ENCODE measurements at places on chromosomes 4 and X.

DNA sequence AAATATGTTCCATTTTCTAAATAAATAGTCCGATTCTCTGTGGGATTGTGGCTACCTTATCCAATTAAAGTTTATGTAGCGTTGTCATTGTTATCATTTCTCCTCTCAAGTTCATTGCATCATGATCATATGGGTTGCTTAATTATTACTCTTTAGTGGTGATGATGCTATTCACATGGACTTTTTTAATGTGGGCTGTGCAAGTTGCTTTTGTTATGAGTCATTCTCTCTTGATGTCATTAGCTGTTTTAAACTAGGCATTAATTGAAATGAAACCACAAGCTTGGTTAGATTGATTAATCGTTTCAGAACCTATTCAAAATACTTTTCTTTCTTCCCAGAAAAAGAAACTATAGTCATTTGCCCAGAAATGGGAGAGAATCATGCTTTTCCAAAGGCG, 38.2 kb downstream of the NHS start:
- no peak for DNase-seq

DNA sequence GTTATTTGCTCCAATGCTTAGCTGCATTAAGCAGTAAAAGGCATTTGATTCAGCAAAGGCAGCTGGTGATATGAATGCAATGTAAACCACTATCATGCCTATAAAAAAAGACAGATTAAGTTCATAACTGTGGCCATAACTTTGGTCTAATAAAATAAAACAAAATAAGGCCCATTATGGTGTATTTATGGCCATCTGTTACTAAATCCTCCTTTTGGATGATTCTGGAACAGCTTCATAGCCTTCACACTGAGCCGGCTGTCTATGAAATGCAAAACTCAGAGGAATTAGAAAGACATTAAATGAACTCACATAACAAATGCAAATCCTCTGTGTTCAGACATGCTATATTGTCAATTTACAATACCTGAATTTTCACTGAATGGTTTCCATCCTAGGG, 223.7 kb upstream of the FAT4 start:
- no peak for DNase-seq

GRCh38 chrX:28625223-28625622, 38.0 kb downstream of the IL1RAPL1 start:
- no peak for DNase-seq

DNA sequence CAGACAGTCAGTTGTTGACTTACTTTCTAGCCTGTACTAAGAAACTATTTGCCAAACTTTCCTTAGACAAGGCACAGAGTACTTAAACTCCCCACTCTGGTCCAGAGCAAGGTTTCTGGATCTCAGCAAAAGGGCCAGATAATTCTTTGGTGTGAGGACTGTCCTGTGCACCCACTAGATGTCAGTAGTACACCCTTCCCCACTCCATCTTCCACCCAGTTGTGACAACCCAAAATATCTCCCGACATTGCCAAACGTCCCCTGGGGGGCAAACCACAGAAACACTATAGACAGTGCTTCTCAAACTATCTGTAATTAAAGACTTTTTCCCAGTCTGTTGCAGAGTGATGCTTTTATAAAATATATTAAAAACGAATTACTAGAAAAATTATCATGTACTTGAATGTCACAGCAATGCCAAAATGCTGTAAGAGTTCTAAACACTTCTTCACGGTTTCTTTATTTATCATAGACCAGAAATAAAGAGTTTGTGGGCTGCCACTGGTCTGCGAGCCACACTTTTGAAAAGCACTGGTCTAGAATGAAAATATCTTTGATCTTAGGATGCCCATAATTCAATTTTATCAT, 203.5 kb downstream of the PRDM5 start:
- DNase-seq, result no peak

Data from activated gamma-delta T cell (primary cell).